ENCODE measurements at places on chromosomes 16 and 17.

- no peak for DNase-seq
Measured at GRCh38 chr16:2009164-2009711, 383 bp downstream of the ZNF598 start.

- no peak for DNase-seq
Measured at GRCh38 chr17:18951941-18952842, at the start of gene SLC5A10. Gene SLC5A10, plus strand, starts transcription at chr17:18952165. Its CDS starts 41 bp downstream, at chr17:18952206.

GRCh38 chr17:80468242-80468641, 8.2 kb downstream of the NPTX1 start:
- no peak for DNase-seq

- no peak for DNase-seq
Measured at GRCh38 chr16:9040800-9041412, 50.5 kb upstream of the HAPSTR1 start.

DNA sequence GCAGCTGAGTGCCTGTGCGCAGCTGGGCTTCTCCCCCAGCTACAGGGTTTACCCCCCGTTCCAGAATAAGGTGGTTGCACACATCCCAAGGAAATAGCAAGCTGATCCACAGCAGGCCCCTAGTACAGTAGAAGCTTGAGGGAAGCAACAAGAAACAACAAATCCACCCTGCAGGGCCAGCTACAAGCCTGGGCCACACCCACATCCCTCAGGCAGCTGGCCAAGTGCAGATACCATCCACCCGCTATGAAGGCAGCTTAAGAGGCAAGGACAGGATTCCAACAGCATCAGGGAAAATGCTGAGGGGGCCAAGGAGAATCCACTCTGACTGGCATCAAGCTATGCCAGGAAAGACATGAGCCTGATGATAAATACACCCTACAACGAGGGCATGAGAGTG, 66.9 kb upstream of the RCVRN start:
- DNase-seq, result peak; percentile 21
